ENCODE measurements at places on chromosomes 6 and 20. TPM values are rescaled to one million over a fixed set of nuclear protein-coding genes. Genes with fewer than 3 reads are reported as not detected.
A peak's percentile ranks its signal among the peaks of the same experiment; 100 is the strongest.

Gene BFSP1
- 0.99 TPM for total RNA-seq

Gene TCF21
- 1.3 TPM for total RNA-seq

Gene SIRPA
- 15.0 TPM for total RNA-seq

GRCh38 chr20:4070323-4071177 is 55.2 kb upstream of the RNF24 start:
- no peak for DNase-seq
- no peaks in the 10 kb centered on the region for H3K27me3 ChIP-seq
- no peaks in the 10 kb centered on the region for H3K4me1 ChIP-seq
- no peak overlapping the region for H3K27ac ChIP-seq
- no peak overlapping the region for H3K4me3 ChIP-seq

DNA sequence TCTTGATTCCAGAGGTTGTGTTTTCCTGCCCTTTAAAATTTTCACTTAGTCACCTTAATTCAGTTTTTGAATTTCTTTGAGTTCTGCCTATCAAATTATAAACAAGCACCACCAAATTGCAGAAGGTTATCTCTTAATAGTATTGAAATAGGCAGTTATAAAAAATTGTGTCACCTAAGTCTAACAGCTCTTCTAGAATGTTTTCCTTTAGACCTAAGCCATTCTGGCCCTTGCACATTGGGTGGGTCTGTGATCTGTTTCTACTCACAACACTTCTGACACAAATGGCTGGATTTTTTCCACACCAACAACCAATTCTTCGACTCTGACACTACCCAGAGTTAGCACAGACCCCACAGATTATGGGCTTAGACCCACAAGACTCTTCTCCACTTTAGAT is 101.9 kb downstream of the CARMIL1 start:
- no peaks in the 10 kb centered on the region for H3K4me1 ChIP-seq
- no peaks in the 10 kb centered on the region for H3K27me3 ChIP-seq
- H3K36me3 ChIP-seq = no peaks in the 10 kb centered on the region
- H3K27ac ChIP-seq = no peak overlapping the region
- H3K4me3 ChIP-seq = no peak overlapping the region

- H3K27ac ChIP-seq = peak overlapping the region; percentile 95
- no peaks in the 10 kb centered on the region for H3K36me3 ChIP-seq
- H3K27me3 ChIP-seq = no peaks in the 10 kb centered on the region
- peak overlapping the region; percentile 72 for H3K4me3 ChIP-seq
These were observed 1.4 kb upstream of the TRIM39 start for GRCh38 chr6:30325150-30325872.

- H3K4me1 ChIP-seq = peaks cover 1% of the 10 kb centered on the region
- DNase-seq = no peak
- no peak overlapping the region for H3K27ac ChIP-seq
- no peaks in the 10 kb centered on the region for H3K36me3 ChIP-seq
- H3K4me3 ChIP-seq = no peak overlapping the region
These were observed 59.2 kb downstream of the ZDHHC14 start for GRCh38 chr6:157440171-157440570.

DNA sequence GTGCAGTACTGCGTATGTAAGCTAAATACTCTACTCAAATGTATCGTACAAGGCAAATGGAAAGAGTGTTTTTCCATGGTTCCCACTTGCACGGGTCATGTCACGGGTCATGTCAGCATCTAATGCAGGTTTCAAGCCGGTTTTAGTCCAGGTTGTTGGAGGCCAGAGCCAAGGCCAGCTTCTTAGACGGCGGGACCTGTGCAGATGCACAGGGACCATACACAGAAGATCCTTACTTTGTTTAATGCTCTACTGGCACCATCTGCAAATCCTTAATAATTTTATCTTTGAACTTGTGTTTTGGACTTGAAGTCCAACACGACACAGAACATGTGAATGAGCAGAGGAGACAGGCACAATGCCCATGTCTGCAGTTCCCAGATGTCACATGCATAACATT is 42.7 kb downstream of the SOD2 start:
- DNase-seq = no peak
- H3K4me1 ChIP-seq = no peaks in the 10 kb centered on the region
- no peaks in the 10 kb centered on the region for H3K36me3 ChIP-seq
- no peak overlapping the region for H3K27ac ChIP-seq
- H3K4me3 ChIP-seq = no peak overlapping the region

DNA sequence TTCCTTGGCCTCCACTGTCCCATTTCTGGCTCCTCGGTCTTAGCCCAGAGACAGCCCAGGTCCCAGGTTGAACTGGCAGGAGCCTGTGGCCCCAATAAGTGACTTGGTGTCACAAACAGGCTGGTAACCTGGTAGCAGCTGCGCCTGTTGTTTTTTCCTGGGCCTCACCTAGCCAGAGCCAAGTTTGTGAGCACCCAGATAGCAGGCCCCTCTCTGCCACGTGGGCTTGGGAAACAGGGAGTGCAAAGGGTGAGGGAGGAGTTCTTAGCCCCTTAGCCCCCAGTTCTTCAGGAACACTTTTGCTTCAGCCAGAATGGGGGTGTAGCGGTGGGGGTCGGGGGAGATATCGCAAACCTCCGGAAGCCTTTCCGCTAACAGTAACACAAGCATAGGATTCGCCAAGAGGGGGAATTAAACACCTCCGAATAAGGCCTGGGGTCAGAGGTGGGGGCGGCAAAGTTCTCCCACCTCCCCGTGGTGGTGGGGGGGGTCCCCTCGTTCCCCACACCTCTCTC is 760 bp downstream of the C6orf132 start:
- H3K4me3 ChIP-seq = peak overlapping the region; percentile 49
- H3K36me3 ChIP-seq = no peaks in the 10 kb centered on the region
- peaks cover 60% of the 10 kb centered on the region for H3K4me1 ChIP-seq
- no peaks in the 10 kb centered on the region for H3K27me3 ChIP-seq
- H3K27ac ChIP-seq = peak overlapping the region; percentile 95

DNA sequence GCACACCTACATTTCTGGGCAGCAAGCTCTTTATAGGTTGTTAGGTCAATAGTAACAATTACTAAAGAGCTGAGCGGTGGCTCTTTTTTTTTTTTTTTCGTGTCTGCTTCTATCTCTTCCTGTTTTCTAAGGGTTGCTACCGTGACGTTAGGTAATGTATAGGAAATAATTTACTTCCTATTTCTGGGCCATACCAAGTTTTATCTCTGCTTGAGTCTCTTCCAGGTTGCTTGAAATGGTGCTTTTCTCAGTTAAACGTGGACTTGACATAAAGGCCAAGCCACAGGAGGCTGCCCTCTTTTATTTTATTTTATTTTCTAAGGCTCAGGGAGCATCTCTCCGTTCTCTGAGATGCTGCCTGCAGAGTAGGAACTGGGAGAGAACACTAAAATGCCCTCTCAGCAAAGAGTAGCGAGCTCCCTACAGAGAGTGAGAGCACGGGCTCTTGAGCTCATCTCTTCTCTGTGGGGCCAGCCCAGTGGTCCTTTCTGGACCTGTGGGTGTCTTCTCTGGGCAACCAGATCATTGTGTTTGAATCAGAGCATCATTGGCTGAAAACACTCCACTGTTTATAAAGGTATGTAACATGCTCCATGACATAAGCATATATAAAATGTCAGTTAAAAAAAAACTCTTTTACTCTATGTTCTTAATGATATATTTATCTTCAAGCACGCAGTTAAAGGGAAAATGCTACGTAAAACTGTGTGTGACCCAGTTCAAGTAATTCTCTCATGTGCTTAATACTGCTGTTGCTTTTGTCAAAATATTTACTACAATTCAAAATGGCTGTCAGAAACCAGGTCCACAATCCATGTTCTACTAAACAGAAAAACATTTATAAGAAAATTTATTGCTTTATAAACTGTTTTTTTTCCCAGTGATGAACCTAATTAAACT is at the start of gene ZNF831:
ZNF831 (plus strand) TSS at position 191 of the 900 bp plus-strand sequence. CDS start 27,199 bp downstream, outside the sequence.
- no peak within 1 kb of the TSS for H3K4me3 ChIP-seq
- no peak within 1 kb of the TSS for H3K27ac ChIP-seq
- no peak for DNase-seq
- no peaks in the 10 kb centered on the region for H3K4me1 ChIP-seq
- H3K27me3 ChIP-seq = no peaks in the 10 kb centered on the region

- no peaks in the 10 kb centered on the region for H3K27me3 ChIP-seq
- no peak overlapping the region for H3K4me3 ChIP-seq
- no peaks in the 10 kb centered on the region for H3K36me3 ChIP-seq
These were observed 517.0 kb upstream of the NRSN1 start for GRCh38 chr6:23608931-23609435.

DNA sequence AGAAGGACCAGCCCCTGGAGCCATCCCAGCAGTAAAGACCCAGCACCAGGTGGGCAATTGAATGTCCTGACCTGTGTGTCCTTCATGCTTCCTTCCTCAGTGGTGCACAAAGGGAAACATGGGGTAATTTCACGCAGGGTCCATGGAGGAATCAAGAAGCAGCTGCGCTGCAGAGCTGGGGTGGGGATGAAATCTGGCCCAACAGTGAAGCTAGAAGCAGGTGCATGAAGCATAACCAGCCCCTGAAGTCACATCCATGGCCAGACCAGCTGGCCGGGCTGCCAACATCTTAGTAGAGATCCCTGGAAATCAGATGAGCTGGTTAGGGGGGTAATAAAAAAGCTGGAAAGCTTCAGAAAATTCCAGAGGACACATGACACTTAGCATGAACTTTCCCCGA is 646.7 kb upstream of the DEFB115 start:
- no peaks in the 10 kb centered on the region for H3K36me3 ChIP-seq
- no peaks in the 10 kb centered on the region for H3K4me1 ChIP-seq
- H3K27ac ChIP-seq = no peak overlapping the region
- H3K4me3 ChIP-seq = no peak overlapping the region

DNA sequence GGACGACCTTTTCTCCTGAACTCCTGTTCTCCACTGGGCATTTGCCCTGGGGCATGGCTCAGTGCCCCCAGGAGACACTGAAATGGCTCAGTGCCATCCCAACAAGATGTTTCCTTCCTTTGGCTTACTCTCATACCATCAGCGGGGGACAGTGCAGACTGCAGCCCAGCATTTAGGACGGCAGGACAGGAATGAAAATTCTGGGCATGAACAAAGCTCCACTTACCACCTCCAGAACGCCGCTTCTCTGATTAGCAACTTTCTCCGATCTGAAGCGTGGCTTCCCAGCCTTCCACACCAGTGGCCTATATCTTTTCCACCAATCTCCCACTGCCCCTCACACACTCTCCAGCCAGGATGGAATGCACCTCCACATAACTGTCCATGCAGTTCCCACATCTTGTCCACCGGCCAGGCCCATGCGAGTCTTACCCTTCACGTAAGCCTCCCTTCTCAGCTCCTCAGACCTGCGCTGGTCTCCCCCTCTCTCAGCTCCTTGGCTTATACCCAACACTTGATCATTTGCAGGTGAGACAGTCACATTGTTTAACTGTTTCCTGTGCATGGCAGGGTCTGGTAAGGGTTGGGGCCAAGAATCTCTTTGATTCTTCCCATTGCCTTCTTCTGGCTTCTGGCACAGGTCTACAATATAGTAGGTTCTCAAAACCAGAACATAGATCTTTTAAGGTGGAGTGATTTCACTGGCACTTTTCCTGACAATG is 114.5 kb downstream of the FYN start:
- DNase-seq = no peak
- H3K27me3 ChIP-seq = no peaks in the 10 kb centered on the region
- H3K27ac ChIP-seq = peak overlapping the region; percentile 7
- no peaks in the 10 kb centered on the region for H3K36me3 ChIP-seq
- no peak overlapping the region for H3K4me3 ChIP-seq

DNA sequence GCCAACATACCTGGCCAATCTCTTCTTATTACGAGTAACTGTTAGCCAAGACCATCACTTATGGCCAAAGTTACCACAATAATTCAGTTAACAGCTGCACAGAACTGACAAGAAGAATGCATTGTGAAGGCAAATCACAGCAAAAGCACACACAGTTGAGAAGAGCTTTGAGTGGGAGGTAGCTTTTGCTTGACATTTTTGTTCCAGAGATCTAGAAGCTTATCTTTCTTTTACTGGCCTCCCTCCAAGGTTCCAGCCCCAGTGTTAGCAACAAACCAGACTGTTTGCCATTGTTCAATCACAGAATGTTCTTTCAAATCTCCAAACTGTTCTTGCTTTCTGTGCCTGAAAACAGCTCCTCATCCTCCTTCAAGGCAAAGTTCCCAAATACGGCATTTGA is 35.9 kb upstream of the IRAK1BP1 start:
- H3K4me3 ChIP-seq = no peak overlapping the region
- no peaks in the 10 kb centered on the region for H3K36me3 ChIP-seq
- H3K27me3 ChIP-seq = no peaks in the 10 kb centered on the region
- H3K4me1 ChIP-seq = peaks cover 26% of the 10 kb centered on the region
- DNase-seq = peak; percentile 53

GRCh38 chr20:32083469-32083868 is 26.0 kb upstream of the TM9SF4 start:
- H3K27me3 ChIP-seq = no peaks in the 10 kb centered on the region
- no peaks in the 10 kb centered on the region for H3K36me3 ChIP-seq
- H3K27ac ChIP-seq = no peak overlapping the region
- H3K4me1 ChIP-seq = no peaks in the 10 kb centered on the region

DNA sequence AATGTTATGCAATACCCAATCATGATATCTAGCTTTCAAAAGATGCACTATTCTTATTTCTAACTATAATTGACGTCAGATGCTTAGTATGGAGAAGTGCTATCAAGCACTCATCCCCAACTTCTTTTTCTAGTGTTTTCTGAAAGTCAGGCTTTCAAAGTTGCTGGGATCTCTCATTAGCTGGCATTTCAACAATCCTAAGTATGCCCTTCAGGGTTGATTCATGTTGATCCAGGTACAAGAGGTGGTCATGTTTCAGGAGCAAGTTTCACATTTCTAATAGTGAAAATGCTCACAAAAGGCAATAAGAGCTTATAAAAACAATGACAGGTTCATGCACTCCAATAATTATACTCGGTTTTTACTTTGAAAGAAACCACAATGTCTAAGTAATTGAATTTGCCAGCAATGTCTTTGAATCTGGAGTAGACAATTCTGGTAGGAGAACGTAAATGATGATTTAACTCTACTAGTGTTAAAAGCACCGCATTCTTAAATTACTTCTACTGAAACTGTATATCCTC is 193.7 kb upstream of the KHDRBS2 start:
- H3K4me1 ChIP-seq = no peaks in the 10 kb centered on the region
- no peaks in the 10 kb centered on the region for H3K27me3 ChIP-seq

GRCh38 chr6:32252331-32253009 is 28.6 kb upstream of the NOTCH4 start:
- H3K4me3 ChIP-seq = no peak overlapping the region
- no peak overlapping the region for H3K27ac ChIP-seq
- peaks cover 5% of the 10 kb centered on the region for H3K4me1 ChIP-seq
- no peak for DNase-seq
- no peaks in the 10 kb centered on the region for H3K36me3 ChIP-seq
- H3K27me3 ChIP-seq = peaks cover 6% of the 10 kb centered on the region

DNA sequence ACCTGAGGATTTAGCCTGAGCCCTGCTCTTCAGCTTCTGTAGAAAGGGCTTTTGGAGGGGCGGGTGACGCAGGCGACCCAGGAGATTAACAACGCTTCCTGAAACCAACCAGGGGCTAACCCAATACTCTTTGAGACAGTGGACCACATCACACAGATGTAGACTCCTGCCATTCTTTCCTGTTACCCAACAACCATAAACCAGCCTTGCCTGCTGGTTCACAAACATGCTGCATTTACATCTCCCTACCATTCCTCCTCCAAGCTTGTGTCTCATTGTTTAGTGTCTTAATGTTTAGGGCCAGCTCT is 28.3 kb downstream of the PPP1R16B start:
- no peaks in the 10 kb centered on the region for H3K27me3 ChIP-seq
- no peaks in the 10 kb centered on the region for H3K36me3 ChIP-seq
- H3K27ac ChIP-seq = no peak overlapping the region
- no peaks in the 10 kb centered on the region for H3K4me1 ChIP-seq
- no peak overlapping the region for H3K4me3 ChIP-seq
